ENCODE measurements at places on chromosomes 13 and 19.

DNA sequence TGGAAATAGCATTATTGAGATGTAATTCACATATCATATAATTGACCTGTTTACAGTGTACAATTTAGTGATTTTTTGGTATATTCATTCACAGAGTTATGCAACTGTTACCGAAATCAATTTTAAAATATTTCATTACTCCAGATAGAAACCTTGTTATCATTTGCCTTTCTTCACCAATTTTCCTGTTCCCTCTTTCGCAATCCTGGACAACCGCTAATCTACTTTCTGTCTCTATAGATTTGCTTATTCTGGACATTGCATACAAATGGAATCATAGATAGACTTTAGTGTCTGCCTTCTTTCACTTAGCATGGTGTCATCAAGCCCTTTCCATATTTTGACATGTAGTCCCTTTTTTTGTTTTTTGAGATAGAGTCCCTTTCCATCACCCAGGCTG is 19.2 kb downstream of the MAB21L1 start:
- DNase-seq, result no peak

- DNase-seq, result no peak
These were observed 333.4 kb downstream of the ITGBL1 start for GRCh38 chr13:101785858-101786257.

- DNase-seq, result no peak
These were observed 9.4 kb upstream of the WDR18 start for GRCh38 chr19:974564-975257.

DNA sequence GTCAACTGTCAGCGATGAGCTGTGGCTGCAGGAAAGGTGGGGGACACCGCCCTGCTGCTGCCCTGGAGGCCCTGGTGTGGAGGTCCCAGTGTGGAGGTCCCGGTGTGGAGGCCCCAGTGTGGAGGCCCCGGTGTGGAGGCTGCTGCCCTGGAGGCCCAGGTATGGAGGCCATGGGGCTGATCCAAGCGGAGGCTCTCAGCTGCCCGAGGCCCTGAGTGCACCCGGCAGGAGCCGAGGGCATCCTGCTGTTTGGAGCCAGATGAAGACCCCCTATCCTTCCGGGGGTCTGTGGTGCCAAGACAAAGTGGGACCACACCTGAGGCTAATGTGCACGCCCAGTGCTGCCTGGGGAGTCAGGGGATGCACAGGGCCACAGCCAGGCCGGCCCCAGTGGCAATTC is 210.4 kb upstream of the SOX1 start:
- DNase-seq, result no peak

GRCh38 chr19:373391-374182 is 29.0 kb upstream of the MIER2 start:
- DNase-seq, result no peak

DNA sequence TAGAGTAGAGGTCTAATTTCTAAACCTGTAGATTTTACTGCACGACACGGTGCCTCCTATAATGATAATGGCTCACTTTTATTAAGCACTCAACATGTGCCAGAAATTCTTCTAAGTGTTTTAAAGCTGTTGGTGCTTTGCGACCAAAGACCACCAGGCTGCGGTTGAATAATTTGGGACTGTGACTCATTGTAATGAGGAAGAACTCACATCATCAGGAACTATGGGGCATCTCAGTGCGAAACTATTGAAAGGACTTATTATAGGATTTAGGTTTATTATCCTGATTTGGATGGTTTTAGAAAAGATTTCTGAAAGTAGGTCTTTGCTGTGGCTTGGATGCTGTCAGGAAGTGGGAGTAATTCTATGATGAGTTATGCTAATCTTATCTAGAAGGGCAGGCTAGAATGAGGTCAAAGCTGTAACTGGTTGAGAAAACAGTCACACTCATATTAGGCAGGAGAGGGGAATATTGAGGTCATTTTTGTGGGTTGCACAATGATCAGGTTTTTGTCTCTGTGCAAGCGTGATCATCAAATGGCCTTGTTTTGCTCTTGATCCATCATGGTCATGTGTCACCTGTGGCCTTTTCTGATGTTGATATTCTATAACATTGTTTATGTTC is 266.8 kb downstream of the PCDH20 start:
- DNase-seq, result no peak

DNA sequence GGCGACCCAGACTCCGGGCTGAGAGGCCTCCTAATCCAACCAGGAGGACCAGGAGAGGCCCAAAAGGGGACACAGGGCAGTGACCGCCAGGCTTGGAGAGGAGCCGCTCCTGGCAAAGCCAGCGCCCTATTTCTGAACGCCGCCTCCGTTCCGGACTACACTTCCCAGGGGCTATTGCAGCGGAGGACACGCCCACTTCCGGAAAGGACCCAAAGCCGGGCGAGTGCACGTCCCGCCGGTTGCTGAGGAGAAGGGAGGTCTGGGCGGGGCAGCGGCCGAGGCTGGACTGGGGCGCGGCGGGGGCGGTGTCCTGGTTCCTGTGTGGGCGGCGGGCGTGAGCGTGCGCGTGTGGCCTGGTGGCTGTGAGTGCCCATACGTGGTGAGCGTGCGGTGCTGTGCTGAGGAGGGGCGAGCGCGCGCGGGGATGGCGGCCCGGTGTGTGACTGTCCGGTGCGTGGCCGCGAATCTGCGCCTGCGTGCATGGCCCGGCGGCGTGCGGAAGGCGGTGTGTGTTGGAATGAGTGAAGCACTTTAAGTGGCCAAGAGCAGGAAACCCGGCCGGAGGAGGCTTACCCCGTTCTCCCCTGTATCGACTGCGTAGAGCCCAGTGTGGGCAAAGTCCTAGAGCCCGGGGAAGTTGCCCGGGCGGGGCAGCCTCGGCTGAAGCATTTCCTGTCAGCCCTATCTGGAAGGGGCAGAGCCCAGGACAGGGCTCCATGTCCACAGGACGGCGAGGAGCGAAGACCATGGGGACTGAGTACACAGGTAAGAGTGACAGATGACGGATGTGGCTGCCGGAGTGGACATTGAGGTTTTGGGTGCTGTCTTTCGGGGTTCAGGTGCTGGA is at the start of gene ZNF470:
ZNF470 (plus strand) TSS at position 195 of the 847 bp plus-strand sequence. CDS start 2,844 bp downstream, outside the sequence.
- DNase-seq, result peak; percentile 80

- DNase-seq, result no peak
These were observed 80.7 kb downstream of the SLC7A1 start for GRCh38 chr13:29514720-29515310.

DNA sequence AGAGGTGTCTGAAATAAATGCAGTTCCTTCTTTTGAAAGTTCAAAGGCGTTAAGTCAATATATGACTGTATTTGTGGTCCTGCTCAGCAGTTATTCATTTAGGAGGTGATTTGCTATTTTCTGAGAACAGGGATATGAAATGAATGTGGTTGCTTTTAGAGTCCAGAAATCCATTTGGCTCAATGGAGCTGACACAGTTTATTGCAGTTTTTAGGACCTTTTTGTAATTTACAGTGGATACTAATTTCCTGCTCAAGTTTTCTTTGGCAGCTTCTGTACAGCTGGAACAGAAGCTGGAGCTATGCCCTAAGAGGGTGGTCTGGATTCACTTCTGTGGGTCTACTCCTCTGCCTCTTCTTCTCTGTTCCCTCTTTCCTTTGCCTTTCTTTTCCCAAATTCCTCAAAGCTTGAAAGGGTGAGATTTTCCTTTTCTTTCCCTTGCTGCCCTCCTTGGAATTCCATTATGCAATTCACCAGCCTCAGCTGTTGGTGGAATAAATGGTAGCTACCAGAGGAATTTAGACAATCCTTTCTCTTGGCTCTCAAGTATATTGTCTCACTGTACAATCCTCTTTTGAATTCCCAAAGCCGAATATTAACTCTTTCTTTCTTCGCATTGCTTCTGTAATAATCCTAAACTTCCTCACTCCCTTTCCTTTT is 39.9 kb downstream of the ITGBL1 start:
- no peak for DNase-seq

DNA sequence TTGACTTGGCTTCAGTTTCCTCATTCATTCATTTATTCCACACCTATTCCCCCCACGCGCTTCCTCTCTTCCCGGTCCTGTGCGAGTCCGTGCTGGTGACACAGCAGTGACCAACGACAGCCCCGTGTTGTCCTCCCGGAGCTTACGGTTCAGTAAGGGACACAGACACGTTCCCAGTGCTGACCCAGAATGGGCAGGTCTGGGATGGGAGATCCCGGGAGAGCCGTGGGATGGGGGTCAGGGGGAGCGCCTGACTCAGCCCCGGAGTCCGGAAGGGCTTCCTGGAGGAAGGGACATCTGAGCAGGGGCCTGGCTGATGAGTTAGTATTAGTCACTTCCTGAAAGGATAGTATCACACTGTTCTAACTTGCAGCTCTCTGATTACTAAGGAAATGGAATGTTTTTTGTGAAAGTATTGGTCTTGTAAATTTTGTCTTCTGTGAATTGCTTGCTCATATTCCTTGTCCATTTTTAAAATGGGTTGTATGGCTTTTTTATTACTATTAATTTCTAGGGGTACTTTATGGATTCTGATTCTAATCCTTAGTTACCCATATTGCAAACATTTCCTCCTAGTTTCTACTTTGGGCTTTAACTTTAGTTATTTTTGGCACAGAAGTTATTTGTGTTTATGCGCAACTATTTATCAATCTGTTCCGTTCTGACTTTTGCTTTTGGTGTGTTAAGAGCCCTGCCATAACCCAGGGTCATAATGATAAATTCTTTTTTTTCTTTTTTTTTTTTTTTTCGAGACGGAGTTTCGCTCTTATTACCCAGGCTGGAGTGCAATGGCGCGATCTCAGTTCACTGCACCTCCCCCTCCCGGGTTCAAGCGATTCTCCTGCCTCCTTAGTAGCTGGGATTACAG is 708 bp upstream of the ERCC1 start:
- DNase-seq, result no peak

- DNase-seq, result no peak
These were observed 27.5 kb downstream of the EPS15L1 start for GRCh38 chr19:16444269-16444600.

- no peak for DNase-seq
These were observed 24.0 kb downstream of the UTP14C start for GRCh38 chr13:52048516-52048915.

GRCh38 chr19:8093740-8094139 is 41.2 kb downstream of the CCL25 start:
- DNase-seq, result no peak

- no peak for DNase-seq
These were observed 7.6 kb downstream of the CEBPG start for GRCh38 chr19:33381101-33381500.

DNA sequence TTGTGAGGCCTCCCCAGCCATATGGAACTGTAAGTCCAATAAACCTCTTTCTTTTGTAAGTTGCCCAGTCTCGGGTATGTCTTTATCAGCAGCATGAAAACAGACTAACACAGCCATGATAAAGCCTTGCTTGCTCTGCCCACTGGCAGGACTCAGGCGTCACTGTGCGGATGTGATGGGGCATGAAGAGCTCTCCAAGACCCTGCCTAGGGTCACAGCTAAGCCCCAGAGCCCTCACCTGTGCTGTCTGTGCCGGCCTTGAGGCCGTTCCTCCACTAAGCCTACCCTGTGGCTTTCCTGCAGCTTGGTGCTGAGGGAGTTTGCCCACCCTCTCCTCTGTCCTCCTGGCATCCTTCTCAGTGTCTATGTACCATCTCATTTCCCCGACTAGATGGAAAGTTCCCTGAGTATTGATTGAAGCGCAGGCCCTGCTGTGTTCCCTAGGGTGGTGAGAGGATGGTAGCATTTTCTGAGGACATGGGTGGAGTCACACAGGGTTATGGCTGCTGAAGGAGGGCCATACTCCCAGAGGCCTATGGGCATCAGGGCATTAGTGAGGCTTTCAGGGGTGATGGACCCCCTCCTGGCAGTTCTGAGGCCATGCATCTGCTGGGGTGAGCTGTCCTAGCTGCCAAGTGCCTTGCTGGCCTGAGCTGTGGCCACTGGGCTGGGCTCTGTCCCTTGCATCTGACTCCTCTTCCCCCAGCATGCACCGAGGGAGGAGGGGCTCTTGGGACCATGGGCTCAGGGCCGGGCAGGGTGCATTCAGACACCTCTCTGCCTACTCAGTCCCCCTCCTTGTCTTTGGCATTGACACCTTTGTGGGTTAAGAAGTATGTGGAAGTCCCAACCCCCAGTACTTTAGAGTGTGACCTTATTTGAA is 75.3 kb downstream of the TEX29 start:
- no peak for DNase-seq

- DNase-seq, result no peak
These were observed 598 bp upstream of the GJB6 start for GRCh38 chr13:20232556-20233277.

DNA sequence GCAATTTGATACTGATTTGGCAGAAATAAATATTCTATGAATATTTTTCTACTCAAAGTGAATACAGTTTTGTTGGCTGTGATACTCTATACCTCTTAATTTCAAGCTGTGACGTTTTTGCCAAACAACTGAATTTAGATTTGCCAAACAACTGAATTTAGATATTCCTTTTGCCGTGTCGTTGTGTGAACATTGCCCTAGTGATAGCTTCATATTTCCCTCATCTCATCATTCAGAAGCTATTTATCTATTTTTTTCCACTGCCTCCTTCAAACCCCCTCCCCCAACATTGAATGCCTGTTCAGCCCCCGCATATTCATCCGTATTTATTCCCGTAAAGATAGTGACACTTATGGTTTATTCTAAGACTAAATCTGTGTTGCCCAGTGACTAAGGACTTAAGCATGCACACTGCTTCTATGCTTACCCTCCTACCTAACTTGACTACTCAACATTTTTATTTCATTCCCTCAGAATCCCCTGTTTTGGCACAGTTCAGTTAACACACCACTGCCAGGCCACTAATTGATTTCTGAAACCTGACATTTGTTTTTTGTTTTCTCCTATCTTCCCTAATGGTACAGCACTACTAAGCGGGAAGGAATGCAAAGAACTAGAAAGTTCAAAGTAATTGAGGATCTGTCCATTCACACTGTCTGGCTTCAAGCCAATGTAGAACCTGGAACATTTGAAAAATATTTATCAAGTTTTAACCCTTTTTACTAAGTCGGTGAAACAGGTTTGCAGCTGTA is 2.8 kb upstream of the KLF5 start:
- no peak for DNase-seq

DNA sequence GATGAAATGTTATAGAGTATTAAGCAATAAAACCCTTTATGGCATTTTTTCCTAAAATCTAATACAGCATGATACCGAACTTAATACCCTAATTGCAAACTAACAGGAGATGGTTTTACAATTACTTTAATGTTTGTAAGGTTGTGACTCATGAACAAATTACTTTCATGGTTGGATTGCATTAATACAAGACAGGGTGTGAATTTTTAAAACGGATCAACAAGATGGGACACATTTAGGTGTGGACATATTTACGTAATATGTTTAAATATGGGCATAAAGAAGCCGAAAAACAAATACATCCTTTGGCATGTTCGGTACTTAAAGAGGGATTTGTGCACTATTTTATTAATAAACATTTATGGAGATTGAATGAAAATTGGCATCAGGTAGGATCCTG is 168.3 kb upstream of the SPRY2 start:
- DNase-seq, result no peak

GRCh38 chr13:88552966-88553365 is 881.8 kb downstream of the SLITRK5 start:
- no peak for DNase-seq

- DNase-seq, result no peak
These were observed 1.5 kb downstream of the HIPK4 start for GRCh38 chr19:40388481-40388880.
